ENCODE measurements at places on chromosomes 2 and 18.

GRCh38 chr2:99615247-99615771 lies 125.5 kb upstream of the REV1 start:
- no peak overlapping the region for H3K4me3 ChIP-seq
- no peaks in the 10 kb centered on the region for H3K27me3 ChIP-seq
- DNase-seq = no peak
- H3K4me1 ChIP-seq = no peaks in the 10 kb centered on the region
- H3K36me3 ChIP-seq = no peaks in the 10 kb centered on the region

DNA sequence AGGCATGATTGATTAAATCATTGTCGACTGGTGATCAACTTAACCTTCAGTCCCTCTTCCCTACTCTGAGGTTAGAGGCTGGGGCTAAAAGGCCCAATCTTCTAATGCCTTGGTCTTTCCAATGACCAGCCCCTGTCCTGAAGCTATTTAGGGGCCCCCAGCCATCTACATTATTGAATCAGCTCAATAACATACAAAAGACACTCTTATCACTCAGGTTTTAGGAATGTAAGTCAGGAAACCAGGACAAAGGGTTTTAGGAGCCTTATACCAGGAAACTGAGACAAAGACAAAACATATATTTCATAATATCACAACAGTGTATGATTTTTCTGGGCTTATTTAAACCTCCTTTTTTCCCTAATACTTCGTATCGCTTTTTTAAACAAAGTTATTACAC lies 198.6 kb downstream of the RNF152 start:
- DNase-seq = no peak
- H3K36me3 ChIP-seq = no peaks in the 10 kb centered on the region
- H3K4me3 ChIP-seq = no peak overlapping the region

DNA sequence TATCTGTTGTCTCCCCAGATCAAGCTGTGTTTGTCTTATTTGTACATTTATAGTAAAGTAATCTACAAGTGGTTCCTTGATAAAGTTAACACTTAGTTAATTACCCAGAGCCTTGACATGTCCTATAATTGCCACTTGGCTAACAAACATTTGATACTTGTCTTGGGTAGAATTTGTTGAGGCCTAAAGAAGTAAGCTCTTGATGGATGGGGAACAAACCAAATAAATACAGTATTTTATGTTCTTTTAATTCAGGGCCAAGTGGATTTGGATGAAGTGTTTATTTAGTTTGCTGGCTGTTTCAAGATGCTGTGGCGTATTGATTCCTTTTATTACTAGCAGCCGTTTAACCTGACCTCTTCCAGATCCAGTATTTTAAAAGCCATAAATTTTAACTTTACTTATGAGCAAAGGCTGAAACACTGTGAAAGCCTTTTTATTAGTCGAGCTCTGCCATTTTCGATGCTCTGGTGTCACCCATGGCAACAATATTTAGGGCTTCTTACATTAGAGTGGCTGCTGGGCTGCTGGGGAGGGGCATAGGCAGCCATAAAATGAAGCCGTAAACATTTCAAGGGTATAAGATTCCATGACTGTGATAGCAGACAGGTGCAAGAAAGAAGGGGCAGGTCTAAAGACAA lies 401.6 kb upstream of the NRP2 start:
- DNase-seq = no peak
- H3K4me3 ChIP-seq = no peak overlapping the region
- no peaks in the 10 kb centered on the region for H3K4me1 ChIP-seq
- H3K27me3 ChIP-seq = no peaks in the 10 kb centered on the region
- no peak overlapping the region for H3K27ac ChIP-seq
- no peaks in the 10 kb centered on the region for H3K36me3 ChIP-seq

DNA sequence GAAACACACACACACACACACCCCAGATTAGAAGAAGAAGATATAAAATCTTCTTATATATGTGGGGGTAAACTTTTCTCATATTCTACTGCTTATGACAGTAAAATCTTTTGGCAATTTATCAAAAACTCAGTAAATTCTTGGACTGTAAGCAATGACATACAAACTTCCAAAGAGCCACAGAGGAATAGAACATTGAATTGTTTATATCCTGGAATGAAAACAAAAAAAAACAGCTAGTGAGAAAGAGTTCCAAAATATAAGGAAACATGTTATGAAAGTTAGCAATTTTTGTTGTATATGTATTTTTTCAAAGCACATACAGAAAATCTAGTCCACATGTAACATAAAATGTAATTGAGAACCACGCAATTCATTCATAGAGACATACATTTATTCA lies 764.9 kb downstream of the DSC3 start:
- no peaks in the 10 kb centered on the region for H3K4me1 ChIP-seq
- no peak overlapping the region for H3K27ac ChIP-seq
- H3K4me3 ChIP-seq = no peak overlapping the region
- no peaks in the 10 kb centered on the region for H3K36me3 ChIP-seq
- no peak for DNase-seq

- no peak overlapping the region for H3K4me3 ChIP-seq
- peak overlapping the region; percentile 1 for H3K27ac ChIP-seq
- no peaks in the 10 kb centered on the region for H3K4me1 ChIP-seq
- DNase-seq = no peak
Measured at GRCh38 chr2:217742841-217743240, 260.0 kb downstream of the TNS1 start.

GRCh38 chr2:149037851-149038250 lies 648 bp upstream of the LYPD6B start:
- H3K27ac ChIP-seq = no peak overlapping the region
- H3K4me3 ChIP-seq = no peak overlapping the region

DNA sequence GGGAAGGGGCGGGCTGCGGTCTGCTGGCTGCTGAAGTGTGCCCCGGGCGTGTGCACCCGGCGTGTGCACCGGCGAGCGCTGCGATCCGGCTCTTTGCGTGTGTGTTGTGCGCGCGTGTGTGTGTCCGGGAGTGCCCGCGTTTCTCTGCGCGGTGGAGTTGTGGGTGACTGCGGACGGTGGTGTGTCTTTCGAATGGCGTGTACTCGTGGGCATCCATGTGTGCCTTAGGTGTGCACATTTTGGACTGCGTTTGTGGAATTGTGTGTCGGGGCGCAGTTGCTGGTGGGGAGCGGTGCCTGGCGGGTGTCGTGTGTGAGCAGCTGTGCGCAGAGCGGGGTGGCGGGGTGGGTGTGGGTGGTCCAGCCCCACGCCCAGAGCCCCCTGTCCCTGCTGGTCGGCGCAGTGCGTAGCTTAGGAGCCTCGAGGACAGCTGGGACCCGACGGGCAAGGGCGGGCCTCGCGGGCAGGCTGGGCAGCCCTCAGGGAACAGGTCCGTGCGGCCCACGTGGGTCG lies 533 bp downstream of the HPCAL1 start:
- H3K27me3 ChIP-seq = no peaks in the 10 kb centered on the region
- H3K36me3 ChIP-seq = no peaks in the 10 kb centered on the region
- DNase-seq = no peak
- no peak overlapping the region for H3K27ac ChIP-seq

GRCh38 chr18:58385472-58385871 lies 243.4 kb downstream of the ALPK2 start:
- no peaks in the 10 kb centered on the region for H3K27me3 ChIP-seq
- no peak for DNase-seq
- H3K36me3 ChIP-seq = peaks cover 49% of the 10 kb centered on the region
- H3K4me1 ChIP-seq = no peaks in the 10 kb centered on the region
- H3K27ac ChIP-seq = no peak overlapping the region
- no peak overlapping the region for H3K4me3 ChIP-seq

GRCh38 chr2:112881217-112881985 lies 29.6 kb upstream of the IL37 start:
- H3K27me3 ChIP-seq = no peaks in the 10 kb centered on the region
- no peaks in the 10 kb centered on the region for H3K4me1 ChIP-seq
- no peak for DNase-seq
- H3K36me3 ChIP-seq = no peaks in the 10 kb centered on the region
- no peak overlapping the region for H3K4me3 ChIP-seq
